Left ventricle myocardium superior (tissue), 1 donor: ENCODE measurements at places on chromosomes 2 and 18. TPM values are rescaled to one million over a fixed set of nuclear protein-coding genes. Genes with fewer than 3 reads are reported as not detected.

Gene RNF103
- 53.9 TPM for total RNA-seq

- no peak for DNase-seq
Measured at GRCh38 chr2:33018271-33018670, 71.5 kb downstream of the LTBP1 start.

DNA sequence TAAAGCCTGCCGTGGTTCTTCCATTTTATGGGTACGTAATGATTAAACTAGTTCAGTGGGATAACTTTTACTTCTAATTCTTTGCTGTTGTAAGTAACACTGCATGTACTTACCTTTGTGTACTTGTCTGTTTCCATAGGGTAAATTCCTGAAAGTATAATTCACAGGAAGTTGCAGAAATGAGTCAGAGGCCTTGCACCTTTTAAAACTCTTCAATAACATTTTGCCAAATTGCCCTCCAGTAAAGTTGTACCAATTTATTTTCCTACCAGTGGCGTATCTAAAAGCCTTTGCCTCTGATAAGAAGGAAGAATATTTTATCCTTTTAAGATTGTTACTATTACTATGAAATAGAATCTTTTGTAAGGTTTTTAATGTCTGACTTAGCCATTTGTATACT is 65.1 kb downstream of the CAB39 start:
- DNase-seq = no peak

Gene CXCR4
- total RNA-seq = 3.6 TPM

GRCh38 chr18:33578518-33579348 is 714 bp downstream of the ASXL3 start:
- peak; percentile 49 for DNase-seq

DNA sequence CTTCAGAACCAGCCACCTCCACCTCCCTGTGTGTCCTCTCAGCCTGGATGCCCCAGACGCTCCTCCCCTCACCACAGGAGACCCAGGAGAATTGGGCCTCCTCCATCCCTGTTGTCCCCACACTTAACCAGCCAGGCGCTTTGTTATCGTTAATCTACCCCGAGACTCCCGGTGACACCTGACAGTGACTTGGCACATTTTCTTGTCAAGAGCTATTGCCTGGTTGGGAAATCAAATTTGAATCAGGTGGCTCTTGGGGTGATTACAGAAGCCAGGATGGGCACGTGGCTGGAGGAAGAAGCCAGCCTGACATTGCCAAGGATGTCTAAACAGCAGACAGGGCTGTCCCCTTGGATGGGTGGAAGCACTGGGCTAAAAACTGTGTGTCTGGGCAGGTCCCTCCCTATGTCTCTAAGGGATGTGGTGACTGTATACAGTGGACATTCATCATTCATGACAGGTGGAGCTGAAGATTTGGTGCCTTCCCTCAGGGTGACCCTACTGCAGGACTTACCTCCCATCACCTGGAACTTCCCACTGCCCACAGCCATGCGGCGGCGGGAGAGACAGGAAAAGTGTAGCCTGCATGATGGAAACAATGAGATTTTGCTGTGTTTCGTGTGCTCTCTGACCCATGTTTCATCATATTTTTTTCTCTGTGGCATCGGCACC is 157.2 kb upstream of the CAPN13 start:
- no peak for DNase-seq

DNA sequence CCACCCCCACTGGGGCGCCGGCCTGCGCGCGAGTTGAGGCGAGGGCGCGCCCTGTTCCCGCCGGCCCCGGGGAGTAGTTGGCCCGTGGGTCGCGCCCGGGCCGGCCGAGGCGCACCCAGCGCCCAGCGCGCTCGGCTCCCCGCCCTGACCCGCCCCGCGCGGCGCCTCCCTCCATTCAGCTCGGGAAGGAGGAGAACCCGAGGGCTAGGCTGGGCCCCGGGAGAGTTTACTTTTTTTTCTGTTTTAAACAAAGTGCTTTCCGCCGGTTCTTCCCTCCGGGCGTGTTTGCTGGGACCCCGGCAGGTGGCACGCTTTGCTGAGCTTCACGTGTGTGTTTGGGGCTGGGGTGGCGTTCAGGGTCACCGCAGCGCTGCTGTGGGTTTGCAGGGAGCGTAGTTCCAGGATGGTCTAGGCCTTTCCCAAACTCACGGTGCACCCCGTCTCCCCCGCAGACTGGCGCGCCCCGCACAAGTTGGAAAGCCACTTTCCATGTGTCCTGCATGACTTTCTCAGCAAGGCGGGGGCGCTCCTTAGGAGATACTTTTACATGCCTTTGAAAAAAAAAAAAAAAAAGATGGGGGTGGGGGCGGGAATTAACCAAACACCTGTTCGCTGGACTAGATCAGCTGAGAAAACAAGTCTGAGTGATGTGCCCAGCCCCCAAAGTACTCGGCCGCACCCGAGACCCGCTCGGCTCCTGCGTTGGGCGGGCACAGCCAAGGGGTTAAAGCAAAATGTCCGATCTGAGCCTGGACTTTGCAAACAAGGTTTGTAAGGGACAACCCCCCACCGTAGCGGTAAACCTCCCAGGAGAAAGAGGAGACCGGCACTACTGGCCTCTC is 825 bp downstream of the ITGA6 start:
- peak; percentile 65 for DNase-seq

Gene CABLES1
- total RNA-seq = 3.2 TPM

Gene PLEK
- total RNA-seq = 4.1 TPM

Gene COLEC12
- total RNA-seq = 8.3 TPM

Gene CDH19
- 12.1 TPM for total RNA-seq

Gene BCL2
- total RNA-seq = 7.7 TPM

Gene RBKS
- 3.3 TPM for total RNA-seq

GRCh38 chr2:41207578-41207977 is 755.7 kb upstream of the SLC8A1 start:
- DNase-seq = no peak

- no peak for DNase-seq
Measured at GRCh38 chr2:2016651-2017311, 272.5 kb upstream of the PXDN start.

GRCh38 chr2:127044977-127045661 is 61.8 kb downstream of the BIN1 start:
- DNase-seq = peak; percentile 26

Gene ALK
- not detected for total RNA-seq

- DNase-seq = peak; percentile 54
Measured at GRCh38 chr2:130390460-130391057, 34.7 kb downstream of the PTPN18 start.

DNA sequence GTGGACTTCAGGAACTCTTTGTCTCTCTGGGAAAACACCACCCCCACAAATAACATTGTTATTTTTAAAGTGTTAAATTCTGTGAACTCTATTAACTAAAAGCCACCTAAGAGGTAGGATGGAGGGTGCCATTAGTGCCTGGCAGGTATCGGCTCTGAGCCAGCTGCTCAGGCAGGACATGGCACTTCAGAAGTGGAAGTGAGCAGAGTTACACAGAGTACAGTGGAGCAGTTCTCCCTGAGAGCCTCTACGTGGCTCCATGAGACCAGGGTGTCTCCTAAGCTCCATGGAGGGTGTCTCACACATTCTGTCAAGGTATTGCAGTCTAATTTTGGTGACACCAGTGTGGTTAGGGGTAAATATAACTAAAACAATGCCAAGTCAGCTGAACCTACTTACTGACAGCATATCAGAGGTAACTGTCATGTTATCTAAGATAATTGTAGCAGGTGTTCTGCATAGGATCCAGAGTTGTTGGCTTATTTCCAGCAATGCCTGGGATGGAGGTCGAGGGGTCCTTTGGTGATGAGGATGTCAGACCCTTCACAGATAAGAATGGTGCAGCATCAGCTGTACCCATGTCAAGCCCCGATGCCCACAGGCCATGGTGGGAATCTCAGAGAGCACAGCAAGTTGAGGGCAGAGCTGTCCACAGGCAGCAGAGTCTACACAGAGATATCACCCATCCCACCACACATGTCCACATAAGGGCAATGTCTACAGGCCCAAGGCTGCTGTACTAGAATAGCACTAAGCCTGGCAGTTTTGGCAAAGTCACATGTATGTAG is 8.6 kb upstream of the MALL start:
- DNase-seq = no peak

Gene ARHGEF4
- total RNA-seq = 3.8 TPM

DNA sequence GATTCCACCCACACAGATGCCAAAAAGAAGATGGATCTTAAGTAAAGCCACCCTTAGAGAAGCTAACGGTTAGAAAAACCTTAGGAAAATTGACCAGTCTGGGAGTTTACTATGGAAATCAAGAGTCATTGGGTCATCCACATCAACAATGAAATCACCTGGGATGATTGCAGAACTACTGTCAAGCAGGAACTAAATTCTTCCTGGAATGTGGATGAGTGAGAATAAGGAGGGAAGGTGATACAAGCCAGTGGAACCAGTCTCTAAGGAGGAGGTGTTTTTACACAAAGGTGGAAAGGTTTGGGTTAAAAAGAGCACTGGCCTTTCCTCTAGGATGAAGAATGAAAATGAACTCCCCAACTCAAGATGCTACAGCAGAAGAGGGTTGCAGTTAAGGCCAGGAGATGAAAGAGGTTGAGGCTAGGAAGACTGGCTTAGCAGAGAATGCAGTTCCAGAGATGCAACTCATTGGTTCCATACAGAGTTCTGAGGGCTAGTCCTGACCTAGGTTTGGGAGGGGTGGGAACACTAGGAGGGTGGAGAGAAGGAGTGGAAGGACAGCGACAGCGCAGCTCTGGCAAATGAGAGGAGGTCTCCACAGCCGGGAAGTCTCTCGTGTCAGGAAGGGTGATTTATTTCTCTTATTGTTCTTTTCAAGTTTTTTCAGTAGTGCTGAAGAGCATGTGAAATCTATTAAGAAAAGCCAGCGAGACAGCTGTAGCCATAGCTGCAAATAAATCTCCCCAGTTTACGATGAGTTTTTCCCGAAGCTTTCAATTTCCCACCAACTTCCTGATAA is 27.7 kb upstream of the KDM3A start:
- no peak for DNase-seq

Gene TNS1
- 783 TPM for total RNA-seq

GRCh38 chr2:221680548-221680947 is 108.4 kb upstream of the EPHA4 start:
- no peak for DNase-seq

- no peak for DNase-seq
Measured at GRCh38 chr2:188787021-188787657, 187.0 kb upstream of the COL3A1 start.

GRCh38 chr2:232542715-232543467 is 3.4 kb downstream of the CHRNG start:
- DNase-seq = no peak

Gene COL4A3
- 4.5 TPM for total RNA-seq

- no peak for DNase-seq
Measured at GRCh38 chr2:230569298-230569697, 143.3 kb upstream of the CAB39 start.

DNA sequence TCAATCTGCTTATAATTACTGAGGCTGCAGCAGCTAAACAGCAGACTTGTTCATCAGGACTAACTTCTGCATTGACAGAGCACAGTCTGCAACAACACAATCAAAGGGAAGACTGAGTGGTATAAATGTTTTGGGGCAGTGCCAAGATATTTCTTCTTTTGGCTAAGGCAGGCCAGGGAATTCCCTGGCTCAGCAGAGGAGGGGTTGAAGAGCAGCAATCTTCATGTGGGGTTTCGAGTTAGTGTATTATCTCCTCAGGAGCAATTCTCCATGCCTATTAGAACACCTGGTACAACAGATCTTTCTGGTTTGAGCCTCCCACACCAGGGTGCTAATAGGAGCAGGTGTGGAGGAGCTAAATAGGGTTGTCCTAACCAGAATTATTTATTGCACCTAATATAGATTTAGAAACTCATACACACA is 103.0 kb upstream of the STK17B start:
- no peak for DNase-seq

DNA sequence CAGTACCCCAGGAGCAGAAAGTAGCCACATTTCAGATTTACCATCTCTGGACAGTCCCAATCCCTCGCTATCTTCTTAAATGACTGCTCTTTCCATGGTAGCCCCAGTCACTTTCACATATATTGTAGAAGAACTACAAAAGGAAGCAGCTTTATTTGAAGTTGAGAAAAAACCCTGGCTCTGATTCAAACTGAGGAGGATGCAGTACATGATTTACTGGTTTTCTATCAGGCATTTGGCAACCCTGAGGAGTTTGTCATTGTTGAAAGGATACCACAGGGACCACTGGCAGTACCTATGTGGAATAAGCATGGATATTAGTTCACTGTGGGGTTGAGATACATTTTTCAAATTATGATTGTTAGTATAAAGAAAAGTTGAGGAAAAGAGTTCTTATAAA is 640.9 kb upstream of the SETBP1 start:
- no peak for DNase-seq

DNA sequence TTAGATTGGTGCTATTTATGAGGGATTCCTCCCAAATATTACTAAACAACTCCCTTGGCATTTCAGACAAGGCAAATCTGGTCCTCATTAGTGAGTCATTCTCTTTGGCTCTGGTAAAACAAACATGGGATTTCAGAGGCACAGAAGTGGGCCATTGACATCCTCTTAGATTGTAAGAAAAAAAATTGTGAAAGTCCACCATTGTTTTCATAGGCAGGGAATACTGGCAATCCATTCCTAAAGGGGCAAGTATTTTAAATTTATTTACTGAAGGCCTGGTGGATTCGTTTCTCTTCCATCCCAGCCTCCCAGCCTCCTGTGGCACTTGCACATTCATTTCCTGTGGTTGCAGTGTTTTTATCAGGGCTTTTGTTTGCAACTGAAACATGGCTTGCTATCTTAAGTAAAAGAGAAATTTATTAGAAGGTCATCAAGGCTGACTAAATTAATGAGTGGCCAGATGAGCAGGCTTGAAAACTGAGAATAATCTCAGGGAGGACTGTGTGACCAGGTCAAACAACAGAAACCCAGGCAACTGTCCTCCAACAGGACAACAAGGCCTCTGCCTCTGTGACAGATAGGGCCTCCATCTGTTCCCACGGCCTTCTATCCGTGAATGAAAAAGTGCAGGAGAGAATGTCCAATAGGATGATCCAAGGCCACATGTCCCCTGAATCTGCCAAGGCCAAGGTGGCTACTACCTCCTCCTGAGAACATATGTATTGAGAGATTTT is 23.1 kb upstream of the TNFAIP6 start:
- no peak for DNase-seq

GRCh38 chr18:34729264-34729663 is 19.2 kb downstream of the DTNA start:
- DNase-seq = no peak

DNA sequence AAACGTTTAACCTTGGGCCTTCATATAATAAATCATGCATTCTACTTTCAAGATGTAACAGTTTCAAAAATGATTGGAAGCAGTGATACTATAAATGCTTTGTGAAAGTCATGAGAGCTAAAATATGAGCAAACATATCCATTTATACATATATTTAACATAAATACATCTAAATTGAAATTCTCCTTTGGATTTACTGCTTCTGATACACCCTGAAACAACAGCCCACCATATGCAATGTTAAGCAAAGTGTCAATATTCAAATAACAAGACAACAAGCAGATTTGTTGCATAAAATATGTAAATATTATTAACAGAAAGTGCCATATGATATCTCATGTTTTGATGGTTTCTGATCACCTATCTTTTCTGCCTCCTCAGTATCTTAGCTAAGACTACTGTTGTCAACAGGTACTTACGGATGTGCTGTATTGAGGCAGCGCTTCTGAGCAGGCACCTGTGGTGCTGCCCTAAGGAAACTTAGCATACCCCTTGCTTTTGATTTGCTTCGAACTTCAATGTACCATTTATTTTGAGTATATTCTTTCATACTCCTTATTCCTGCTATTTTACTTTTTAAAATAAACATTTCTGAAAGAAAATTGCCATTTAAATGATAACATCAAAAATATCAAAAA is 6.1 kb downstream of the FIGN start:
- no peak for DNase-seq

Gene NAGK
- total RNA-seq = 47.8 TPM
